Myocyte (in vitro differentiated cells): ENCODE measurements at places on chromosomes 4 and X. TPM values are rescaled to one million over a fixed set of nuclear protein-coding genes. Genes with fewer than 3 reads are reported as not detected.

Gene CAPN6
- 0.70 and 0.73 TPM in 2 replicates for total RNA-seq

Gene SH2D1A
- not detected in 2 replicates for total RNA-seq

Gene ZNF157
- 0.08 and 0.47 TPM in 2 replicates for total RNA-seq

Gene PCDH7
- 50.9 and 87.5 TPM in 2 replicates for total RNA-seq

GRCh38 chr4:123315617-123316016 is 81.0 kb upstream of the SPRY1 start:
- no peak for DNase-seq

- no peak for DNase-seq
Observed at GRCh38 chr4:75343333-75343732, 170.9 kb downstream of the RCHY1 start.

GRCh38 chrX:69093960-69094871 is 71.0 kb downstream of the PJA1 start:
- peak; percentile 49 for DNase-seq

DNA sequence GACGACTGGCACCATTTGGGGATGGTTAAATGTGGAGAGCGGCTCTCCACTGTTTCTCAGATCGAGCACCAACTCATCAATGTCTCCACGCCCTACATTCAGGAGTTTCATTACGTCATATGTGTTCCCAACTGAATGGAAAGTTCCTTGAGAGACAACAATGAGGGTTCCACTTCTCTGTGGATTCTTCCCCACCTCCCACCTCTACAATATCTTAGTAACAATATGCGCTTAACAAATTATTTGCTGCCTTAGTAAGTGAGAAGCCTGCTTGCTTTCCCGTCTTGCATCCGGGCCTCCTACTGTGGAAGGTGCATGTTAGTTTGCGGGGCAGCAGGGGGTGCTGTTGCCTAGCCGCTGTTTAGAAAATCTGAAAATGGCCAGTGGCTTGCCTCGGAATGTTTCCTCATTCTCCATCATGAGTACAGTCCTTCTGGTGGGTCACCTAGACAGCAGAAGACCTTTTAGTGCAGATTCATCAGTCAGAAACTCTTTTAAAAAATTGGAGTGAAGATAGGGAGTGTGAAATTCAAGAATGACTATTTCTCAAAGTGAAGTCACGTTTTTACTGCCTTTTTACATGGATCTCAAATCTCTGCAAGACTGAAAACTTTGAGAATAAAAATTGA is 55.7 kb downstream of the PHOX2B start:
- DNase-seq, result peak; percentile 59

DNA sequence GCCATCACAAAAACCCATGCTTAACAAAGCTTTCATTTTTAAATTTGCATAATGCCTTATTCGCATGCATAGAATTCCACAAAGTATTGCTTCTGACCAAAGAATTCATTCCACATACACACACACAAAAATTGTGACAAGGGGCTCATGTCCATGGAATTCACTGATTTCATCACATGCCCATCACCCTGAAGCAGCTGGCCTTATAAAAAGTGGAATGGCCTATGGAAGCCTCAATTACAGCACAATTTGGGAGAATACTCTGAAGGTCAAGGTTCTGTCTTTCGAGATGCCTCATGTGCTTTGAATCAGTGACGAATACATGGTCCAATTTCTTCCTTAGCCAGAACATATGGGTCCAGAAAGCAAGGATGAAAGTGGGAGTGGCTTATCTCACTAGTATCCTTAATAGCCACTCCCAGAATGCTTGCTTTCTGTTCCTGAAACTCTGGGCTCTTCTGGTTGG is 165.7 kb downstream of the KDR start:
- peak; percentile 58 for DNase-seq

DNA sequence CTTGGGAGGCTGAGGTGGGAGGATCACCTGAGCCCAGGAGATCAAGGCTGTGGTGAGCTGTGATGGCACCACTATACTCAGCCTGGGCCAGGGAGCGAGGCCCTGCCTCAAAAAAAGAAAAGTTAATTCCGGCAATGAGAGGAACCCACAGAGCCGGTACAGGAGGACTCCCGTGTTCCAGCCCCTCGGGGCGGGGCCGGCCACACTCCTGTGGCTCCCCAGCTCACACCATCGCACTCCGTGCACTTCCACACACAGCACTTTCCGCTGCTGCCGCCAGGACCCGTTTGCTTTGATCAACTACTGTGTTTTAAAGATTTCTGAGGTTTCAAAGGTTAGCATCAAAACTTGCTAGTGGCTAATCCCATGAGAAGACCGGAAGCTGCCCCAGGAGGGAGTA is 171.7 kb downstream of the AFAP1 start:
- no peak for DNase-seq

DNA sequence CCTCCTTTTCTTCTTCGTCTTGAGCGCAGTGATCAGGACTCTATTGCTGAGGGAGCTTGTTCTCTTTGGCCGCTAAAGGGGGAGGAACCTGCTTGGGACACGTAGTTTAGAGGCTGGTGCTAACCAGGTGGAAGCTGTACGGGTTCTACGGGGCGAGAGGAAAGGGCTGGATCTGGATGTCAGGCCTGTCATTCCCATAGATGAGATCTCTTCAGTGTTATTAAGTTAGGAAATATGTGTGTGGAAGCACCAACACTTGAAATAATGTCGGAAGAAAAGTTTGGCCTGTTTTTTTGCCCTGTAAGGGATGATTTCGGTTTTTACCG is 643 bp downstream of the SRP72 start:
- DNase-seq, result peak; percentile 41

GRCh38 chr4:96194993-96195392 is 355.1 kb downstream of the PDHA2 start:
- peak; percentile 53 for DNase-seq

GRCh38 chr4:82865592-82865991 is 25.4 kb downstream of the SEC31A start:
- peak; percentile 59 for DNase-seq

DNA sequence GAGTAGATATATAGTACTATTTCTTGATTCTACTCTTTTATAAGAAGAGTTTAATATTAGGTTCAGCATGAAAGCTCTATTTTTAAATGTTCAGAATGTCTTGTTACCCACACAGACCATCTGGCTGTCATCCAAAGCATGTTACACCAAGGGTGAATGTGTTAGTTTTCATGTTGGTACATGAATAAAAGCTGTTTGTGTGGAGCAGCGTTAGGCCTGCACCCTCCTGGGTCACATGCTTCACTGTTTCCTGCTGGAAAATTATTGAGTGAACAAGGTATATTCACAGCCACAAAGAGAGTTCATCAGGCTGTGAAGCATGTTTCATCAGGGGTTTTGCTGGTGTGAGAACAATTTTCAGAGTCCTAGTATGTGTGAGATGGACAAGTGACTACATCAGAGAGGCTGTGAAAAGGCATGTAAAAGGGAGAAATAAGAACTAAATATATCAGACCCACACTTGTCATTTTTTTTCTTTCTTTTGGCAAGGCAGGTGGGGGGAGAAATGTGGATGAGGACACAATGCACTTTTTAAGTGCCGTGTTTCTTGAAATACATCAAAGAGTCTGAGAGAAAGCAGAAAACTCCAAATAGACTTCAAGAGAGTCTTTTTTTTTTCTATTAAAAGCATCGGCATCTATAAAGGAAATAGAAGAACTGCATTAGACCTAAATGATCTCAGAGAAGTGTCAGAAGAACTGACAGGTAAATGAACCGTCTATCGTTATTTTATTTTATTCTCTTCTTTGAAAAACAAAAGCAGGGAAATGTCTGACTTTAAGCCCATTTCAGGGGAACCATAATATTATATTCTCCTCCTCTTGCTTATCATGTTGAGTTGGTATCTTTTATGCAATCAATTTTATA is 2429.7 kb downstream of the PCDH7 start:
- DNase-seq, result no peak

GRCh38 chrX:16712548-16713155 is at the start of gene CTPS2:
Gene CTPS2 (minus strand): TSS chrX:16712669. CDS start chrX:16702902, 9,767 bp downstream.
- peak; percentile 52 for DNase-seq
